Mesendoderm (in vitro differentiated cells): ENCODE measurements at places on chromosomes 2 and 18.

GRCh38 chr2:45578056-45578843, 32.8 kb downstream of the SRBD1 start:
- peak; percentile 81 for DNase-seq

DNA sequence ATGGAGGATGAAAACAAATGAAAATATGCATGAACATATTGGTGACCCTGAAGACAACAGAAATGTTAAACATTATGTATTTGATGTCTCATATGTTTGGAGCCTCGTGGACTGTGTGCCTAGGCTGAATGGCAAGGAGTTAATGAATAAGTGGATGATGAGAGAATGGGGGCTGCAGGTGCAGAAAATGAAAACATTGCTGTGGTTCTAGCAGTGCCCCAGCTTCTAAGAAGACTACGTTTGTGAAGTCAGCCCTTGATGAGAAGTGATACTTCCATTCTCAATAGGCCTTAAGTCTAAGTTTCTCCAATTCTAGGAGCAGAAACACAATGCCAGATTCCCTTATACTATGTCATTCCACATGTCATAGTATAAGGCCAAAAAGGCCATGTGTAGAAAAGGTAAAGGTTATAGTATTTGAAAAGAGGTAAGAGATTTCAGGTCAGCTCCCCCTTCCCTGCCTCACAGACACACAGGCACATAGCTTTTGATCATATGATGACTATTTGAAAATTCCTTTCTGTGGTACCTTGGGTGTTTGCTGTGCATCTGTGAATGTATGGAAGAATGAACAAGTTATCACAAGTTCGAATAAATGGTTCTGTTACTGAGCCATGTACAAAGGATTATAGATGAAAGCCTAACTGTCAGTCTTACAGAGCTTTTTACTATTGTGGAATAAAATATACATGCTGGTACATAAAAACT, 280.8 kb downstream of the SETBP1 start:
- DNase-seq = no peak

GRCh38 chr2:1704631-1705556, 39.4 kb downstream of the PXDN start:
- peak; percentile 76 for DNase-seq

- peak; percentile 38 for DNase-seq
Observed at GRCh38 chr2:107592280-107592624, 234.4 kb upstream of the RGPD4 start.

DNA sequence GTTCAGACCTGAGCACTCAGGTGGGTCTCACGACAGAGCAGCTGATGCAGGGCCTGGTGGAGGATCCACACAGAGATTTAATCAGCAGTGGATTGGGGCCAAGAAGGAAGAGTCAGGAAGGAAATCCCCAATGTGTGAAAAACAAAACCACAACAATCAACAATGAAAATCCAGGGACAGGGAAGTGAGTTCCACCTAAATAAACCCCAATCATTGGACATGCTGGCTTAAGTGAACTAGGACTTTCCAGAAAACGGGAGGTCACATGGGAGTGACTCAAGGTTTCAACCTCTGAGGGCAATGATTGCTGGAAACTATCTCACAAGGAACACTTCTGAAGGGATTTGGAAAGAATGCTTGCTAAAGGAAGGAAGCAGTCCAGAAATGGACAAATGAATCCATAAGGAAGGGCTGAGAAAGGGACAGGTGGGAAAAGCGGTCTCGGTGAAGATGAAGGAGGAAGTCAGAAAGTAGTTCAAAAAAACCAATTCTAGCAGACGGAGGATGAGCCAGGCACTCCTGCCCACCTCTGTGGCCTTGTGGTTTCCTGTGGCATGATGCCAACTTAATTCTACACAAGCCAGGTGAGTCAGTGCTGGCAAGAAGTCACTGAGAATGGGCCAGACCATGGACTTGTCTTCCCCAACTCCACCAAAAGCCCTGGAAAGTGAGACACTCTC, 15.4 kb upstream of the XDH start:
- no peak for DNase-seq
